ENCODE measurements at places on chromosomes 4 and X.

DNA sequence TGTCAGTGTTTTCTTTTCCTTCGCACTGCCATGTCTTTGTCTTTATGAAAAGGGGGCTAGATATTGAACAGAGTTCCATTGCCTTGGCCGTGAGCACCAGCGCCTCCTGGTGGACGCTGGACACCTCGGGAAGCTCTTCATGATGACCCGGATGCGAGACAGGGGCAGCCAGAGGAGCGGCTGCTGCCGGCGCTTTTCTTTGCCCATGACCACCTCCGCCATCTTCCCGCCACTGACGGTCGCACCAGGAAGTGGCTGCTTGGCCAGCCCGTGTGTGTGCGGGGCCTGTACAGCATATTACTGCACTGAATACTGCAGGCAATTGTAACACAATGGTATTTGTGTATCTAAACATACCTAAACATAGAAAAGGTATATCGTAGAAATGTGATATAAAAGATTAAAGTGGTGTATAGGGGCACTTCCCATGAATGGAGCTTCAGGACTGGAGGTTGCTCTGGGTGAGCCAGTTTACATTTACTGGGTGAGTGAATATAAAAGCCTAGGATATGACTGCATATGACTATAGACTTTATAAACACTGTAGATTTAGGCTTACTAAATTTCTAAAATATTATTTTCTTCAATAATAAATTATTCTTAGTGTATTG lies 15.8 kb upstream of the GRIA2 start:
- no peak for DNase-seq

DNA sequence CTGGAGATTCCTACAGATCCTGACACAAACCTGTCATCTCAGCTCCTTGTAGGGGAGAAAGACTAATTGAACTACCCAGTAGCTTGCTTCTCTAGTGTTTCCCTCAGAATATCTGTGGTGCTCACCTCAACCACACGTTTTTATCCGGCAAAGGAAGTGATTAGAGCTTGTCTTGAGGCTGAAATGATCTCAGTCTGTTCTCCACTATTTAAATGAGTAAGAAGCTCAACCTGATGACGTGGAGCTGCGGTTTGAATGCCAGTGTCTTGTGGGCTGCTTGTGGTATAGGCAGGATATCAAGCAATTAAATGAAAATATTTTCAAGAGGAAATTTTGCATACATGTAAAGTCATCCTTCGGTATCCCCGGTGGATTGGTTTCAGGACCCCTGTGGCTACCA lies 270.2 kb downstream of the TLL1 start:
- no peak for DNase-seq

DNA sequence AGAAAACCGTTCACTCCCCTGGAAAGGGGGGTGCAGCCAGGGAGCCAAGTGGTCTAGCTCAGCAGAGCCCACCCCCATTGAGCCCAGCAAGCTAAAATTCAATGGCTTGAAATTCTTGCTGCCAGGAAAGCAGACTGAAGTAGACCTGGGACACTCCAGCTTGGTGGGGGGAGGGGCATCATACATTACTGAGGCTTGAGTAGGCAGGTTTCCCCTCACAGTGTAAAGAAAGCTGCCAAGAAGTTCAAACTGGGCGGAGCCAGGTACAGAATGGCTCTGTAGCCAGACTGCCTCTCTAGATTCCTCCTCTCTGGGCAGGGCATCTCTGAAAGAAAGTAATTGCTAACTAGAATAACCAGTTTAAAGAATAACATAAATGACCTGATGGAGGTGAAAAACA lies 372.3 kb upstream of the F9 start:
- DNase-seq, result no peak

DNA sequence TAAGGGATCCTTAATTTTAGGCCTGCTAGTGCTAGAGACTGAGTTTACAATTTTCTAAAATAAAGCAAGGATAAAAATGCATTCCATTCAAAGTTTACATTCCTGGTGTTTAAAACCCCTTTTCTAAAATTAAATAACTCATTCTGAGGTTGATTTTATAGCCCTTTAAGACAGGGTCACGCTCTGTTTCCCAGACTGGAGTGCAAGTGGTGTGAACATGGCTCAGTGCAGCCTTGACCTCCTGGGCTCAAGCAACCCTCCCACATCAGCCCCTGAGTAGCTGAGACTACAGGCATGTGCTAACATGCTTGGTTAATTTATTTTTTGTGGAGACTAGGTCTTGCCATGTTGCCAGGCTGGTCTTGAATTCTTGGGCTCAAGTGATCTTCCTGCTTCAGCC lies 6.8 kb upstream of the CDKL2 start:
- no peak for DNase-seq

DNA sequence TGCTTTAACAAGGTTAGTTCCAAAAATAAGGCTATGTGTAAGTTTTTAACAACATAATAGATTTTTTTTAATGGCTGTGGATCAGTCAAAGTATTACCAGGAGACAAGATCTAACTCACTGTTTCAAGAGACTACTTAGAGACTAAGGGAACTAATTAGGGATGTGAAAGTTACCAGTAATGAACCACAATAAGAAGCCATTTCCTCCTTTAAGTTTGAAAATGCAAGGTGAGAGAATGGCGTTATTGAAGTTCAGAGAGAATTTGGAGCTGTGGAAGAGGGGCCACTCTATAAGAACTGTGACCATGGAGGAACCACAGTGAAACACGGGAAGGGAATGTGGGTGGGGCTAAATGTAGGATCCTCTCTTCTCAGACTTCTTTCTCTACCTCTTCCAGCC lies 624.2 kb downstream of the GLUD2 start:
- DNase-seq, result no peak
